ENCODE measurements at places on chromosomes 6 and 20.
A peak's percentile ranks its signal among the peaks of the same experiment; 100 is the strongest.

DNA sequence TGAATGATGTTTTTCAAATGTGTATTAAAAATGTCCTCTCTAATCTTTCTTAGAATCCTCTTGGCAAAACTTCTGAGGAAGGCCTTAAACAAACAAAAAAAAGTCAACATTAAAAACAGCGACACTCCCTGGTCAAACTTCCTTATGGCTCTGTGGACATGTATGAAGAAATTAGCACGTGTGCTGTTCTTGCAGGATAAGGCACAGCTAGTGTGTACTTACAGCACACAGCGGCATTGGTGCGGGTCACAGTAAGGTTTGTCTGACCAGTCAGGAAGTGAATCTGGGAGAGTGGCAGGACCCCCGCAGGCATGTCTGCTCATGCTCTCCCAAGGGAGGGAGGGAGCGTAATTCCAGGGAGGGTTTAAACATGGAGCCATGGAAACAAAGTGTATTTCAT, 38.8 kb downstream of the SLC22A1 start:
- no peak for DNase-seq

DNA sequence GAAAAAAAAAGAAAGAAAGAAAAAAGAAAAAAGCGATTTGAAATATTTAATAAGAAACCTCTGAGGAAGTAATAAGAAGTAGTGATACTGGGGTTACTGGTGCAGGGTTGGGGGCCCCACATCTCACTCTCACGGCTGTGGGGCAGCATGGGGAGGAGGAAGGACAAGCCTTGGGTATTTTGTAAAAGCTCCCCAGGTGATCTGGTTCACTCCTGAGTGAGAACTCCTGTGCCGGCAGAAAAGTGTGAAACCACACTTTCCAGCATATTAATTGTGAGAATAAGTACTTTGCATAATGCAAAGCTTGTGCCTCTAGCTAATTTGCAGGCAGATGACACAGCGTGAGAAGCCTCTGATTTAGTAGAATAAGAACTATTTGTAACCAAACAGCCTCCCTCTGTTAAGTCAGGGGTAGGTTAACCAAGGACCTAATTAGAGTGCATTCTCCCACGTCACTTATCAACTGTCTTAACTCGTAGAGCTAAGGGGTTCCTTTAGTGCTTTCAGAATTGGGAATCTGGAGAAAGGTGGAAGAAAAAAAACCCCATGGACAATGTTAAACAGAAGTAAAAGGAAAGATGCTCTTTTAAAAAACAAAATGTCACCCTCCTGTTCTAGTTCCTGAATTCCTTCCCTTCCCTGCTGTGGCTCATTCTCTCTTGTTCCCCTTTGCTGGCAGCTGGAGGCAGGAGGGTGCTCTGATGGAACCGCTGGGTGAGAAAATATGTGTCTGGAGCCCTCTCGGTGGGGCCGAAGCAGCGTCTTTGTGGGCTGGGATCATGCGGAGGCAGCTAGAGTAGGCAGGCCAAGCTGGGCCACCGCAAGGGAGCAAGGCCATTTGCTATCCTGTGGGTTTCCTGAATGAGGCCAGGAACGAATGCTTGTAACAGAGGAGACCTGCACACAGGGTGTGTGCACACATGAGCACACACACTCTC, 108.7 kb downstream of the FYN start:
- DNase-seq, result peak; percentile 63

DNA sequence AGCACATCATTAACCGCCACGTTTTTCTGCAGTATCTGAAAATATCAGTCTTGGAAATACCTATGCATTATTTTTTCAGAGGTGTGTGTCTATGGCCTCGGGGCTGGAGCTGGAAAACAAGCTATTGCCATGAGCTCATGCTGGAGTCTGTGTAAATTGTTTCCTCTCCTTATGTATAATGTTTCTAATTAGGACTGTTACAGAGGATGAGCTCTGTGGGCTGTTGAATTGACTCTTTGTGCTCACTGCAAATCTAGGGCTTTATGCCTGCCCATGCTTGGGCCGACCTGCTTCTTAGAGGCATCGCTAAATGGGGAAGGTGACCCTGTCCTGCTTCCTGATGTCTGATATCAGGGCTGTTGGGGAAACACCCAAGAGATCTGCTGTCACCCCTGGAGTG, 80.8 kb upstream of the SLC22A16 start:
- no peak for DNase-seq

DNA sequence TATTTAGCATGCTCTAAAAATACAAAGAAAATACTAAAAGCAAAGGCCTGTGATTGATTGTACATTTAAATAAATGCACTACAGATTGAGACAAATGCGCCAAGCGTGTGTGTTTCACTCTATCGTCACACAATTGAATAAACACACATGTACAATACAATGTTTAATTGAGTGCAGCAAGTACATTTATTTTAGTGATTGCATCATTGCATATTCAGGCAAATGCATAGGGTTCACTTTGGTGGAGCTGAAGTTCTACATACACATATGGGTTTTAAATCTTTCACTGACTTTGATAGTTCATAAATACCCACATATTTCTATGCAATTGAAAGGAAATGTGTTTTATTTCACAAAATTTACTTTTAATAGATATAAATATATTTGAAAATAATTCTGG, 750.6 kb upstream of the MMS22L start:
- DNase-seq, result no peak

- peak; percentile 7 for DNase-seq
These were observed 164.9 kb upstream of the SASH1 start for GRCh38 chr6:148177589-148178233.

GRCh38 chr6:1701668-1702353, 92.1 kb downstream of the FOXC1 start:
- DNase-seq, result no peak

GRCh38 chr6:82612475-82613039, 248.9 kb downstream of the TPBG start:
- DNase-seq, result no peak

DNA sequence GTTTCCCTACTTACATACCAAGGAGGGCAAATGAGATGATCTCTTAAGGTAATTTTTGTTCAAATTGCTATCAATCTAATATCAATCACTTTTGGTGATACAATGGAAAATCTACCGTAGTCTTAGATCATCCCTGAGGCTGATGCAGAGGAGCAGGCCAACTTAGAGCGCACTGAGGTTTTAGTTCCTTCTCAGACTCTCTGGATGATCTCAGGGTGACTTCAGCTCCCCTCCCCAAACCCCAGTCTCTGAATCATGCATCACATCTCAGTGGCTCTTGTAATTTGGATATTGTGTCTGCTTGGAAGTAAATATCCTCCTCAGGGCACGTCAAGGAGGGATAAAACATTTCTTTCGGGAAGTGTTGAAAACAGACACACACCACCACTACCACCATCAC, 5.9 kb downstream of the TUBB2B start:
- no peak for DNase-seq

DNA sequence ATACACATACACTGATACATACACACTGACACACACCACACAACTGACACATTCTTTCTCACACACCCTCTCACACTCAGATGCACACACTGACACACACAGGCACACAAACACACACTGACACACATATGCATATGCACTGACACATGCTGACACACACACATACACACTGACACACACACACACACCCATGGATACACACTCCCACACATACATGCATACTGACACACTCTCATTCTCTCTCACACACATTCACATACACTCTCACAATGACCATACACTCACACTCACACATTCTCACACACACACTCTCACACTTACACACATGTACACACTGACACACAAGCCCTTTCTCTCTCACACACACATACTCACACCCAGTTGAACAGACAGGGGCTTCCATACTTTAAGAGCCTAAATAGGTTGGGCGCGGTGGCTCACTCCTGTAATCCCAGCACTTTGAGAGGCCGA, 236.4 kb downstream of the LRFN2 start:
- no peak for DNase-seq

- DNase-seq, result no peak
These were observed 235.2 kb downstream of the SIM1 start for GRCh38 chr6:100229512-100229911.

DNA sequence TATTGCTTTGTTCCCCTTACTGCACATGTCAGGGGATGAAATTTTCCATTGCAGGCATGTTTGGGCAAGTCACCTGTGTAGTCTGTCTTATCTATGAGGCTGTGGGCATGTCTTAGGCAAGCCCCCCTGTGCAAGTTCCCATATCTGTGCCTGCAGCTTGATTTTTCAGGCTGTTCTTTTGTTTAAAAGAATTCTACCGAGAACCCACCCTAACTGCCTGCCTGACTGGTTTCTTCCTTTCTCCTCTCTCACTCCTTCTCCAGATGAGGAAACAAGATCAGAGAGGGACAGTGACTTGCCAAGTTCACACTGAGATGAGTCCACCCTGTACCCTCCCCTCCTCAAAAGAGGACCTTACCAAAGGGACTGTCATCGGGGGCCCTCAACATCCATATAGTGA, 11.0 kb downstream of the TREML2 start:
- DNase-seq, result no peak

- DNase-seq, result no peak
These were observed 44.0 kb downstream of the SPDEF start for GRCh38 chr6:34511915-34512737.

GRCh38 chr20:45701104-45701503, 734 bp upstream of the WFDC13 start:
- no peak for DNase-seq

DNA sequence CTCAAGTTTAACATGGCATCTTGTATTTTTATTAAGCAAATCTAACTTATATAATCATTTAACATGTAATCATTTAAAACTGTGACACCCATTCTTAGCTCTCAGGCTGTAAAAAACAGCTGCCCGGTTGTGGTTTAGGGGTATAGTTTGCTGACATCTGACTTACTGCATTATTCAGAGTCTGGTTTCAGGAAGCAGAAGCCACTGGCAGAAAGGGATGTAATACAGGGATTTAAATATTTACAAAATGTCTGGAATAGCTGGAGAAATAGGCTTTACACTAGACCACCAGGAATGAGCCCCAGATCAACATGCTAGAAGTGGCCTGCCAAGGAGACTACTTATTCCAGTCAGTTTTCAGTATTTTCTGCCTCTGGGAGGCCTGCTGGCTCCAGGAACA, 421.1 kb downstream of the CD109 start:
- DNase-seq, result no peak

- no peak for DNase-seq
These were observed 39.5 kb upstream of the PCMTD2 start for GRCh38 chr20:64216036-64216435.

GRCh38 chr6:139256087-139256486, 35.7 kb downstream of the TXLNB start:
- no peak for DNase-seq
